ENCODE measurements at places on chromosomes 7 and 10.

DNA sequence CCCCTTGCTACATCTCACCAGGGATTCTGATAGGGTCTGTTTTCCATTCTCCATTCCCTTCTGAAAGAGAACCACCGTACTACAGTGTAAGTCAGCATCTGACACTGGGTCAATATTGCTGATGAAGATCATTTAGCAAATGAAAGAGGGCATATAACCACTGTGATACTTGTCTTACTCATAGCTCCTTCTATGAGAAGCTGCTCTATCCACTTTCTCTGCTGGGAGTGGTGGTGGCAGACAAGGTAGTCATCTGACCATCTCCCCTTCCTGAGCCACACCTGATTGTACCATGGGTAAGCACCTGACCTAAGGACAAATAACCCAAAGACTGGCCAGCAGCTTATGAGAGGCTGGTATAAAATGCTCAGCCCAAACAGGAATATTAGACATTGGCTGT, 220.4 kb downstream of the DOCK4 start:
- no peak for DNase-seq

DNA sequence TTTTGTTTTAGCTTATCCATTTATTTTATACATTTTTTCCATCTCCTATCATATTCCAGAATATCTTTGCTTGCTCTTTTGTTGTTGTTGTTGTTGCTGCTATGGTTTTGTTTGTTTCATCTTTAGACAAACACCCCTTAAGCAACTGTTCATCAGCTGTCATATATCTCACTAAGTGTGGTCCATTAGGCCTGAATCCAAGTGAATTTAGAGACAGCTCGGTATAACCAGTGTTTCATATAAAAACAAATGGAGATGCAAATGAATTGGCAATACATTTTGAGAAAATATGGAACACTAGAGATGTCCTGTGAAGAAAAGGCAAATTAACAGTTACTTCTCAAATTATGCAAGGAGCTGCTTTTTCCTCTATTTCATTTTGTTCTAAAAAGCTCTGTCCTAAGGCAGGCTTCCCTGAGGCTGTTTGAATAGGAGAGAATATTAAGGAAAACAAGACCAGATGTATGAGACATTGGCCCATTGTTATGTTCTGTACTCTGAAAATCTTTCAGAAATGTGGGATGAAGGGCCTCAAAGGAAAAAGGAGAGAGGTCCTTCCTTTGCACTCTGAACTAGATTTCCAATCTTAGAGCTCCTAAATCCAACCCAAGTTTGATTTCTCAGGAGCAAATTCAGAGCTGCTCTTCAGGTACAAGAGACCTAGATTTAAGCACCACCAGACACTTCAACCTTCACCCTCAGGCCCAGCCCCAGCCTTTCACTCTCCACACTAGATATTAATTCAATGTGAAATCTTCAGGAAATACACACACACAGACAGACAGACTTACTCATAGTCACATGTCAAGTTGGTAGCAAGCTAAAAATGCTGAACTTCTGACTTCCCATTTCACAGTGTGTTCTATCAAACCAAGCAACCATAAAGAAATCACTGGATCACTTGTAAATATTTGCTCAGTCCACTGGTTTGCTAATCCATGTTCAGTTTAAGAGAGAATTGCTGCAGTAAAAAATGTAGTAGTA, 5.4 kb downstream of the TFEC start:
- no peak for DNase-seq

DNA sequence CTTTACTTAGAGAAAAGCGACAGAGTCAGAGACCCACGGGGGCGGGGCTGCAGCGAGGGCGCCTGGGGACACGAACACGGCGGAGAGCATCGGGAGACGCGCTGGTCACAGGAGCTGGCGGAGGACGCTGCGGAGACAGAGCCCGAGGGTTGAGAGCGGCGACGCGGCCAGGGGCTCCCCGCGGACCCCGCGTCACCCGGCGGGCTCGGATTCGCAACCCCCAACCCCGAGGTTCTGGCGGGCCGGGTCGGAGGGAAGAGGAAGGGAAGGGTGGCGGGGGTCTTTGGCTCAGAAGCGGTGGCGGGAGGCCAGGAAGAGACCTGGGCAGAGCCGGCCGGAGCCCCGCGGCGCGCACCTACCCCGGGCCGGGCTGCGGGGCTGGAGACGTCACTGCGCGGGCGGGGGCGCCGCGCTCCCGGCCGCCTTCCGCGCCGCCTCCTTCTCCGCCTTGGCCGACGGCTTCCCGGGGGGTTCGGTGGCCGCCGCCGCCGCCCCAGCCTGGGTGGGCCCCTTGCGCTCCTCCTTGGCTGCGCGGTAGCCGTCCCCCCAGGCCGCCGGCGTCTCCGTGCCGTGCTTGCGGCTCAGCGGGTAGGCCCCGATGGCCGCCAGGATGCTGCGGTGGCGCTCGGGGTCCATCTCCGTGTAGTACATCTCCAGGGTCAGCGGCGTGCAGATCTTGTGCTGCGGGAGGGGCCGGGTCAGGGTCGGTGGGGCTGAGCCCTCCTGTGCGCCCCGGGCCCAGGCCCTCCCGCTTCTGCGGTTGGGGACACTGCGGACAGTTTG, 11.1 kb downstream of the CALY start:
- DNase-seq, result no peak

DNA sequence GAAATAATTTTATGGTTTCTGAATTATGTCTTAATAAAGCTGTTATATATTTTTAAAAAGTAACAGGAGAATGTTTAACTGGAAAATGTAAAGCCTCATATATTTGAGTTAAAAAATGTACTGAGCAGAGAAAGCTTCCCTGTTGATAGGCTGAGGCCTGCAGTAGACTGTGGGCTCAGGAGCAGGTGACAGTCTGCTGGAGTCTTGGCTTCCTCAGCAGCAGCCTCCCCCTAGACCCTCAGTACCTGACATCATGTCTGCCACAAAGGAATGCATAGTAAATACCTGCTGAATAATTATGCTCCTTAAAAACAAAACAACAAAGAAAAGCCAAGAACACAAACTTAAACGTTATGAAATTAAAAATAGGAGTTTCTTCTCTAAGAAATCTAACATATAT, 73.9 kb upstream of the NOBOX start:
- no peak for DNase-seq

DNA sequence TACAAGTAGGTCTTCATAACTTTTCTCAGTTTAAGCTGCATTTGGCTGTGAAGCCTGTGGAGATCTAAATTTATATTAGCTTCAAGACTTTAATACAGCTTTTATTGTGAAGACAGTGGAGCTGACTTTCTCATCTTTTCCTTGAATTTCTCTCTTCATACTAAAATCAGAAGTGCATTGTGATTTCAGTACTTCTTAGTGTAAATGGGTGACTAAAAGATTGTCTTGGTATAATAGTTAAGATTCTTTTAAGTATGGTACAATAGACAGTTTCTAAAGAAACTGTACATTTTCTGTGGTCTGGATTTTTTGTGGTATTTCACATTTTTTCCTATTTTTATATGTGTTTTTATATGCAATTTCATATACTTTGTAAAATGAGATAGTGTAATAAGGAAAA, 21.0 kb upstream of the DDX21 start:
- no peak for DNase-seq

DNA sequence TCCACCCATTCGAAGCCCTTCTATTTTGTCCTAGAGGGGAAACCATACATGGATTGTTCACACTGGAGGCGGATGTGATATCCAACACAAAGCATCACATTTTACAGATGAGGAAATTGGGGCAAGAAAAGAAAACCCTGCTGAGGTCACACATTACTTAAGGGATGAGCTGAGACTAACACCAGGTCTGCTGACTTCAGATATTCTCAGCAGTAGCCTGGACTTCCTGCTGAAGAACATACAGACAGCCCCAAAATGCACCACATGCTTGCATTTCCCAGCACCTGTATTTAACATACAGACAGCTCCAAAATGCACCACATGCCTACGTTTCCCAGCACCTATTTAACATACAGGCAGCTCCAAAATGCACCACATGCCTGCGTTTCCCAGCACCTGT, 11.2 kb downstream of the GIMAP5 start:
- no peak for DNase-seq

DNA sequence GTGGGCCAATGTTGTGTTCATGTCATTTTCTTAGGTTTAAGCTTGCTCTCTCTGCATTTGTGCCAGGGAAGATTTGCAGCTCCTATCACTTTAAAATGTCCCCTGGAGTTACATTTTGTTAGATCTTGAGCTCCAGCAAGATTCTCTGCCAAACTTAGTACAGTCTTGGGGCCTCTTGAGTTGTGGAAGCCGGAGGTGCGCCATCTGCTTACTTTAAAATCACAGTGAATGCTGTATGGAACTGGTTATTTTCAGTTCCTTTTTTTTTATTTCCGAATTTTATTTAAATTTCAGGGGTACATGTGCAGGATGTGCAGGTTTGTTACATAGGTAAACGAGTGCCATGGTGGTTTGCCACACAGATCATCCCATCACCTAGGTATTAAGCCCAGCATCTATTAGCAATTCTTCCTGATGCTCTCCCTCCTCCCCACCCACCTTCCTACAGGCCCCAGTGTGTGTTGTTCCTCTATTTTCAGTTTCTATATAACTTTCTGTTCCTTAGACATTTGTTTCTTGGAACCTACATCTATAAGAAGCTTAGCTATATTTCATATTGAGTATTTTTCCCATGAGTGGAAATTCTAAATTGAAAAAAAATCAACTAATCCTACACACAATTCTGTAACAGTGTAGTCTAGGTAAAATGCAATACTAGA, 114.4 kb upstream of the CREB5 start:
- DNase-seq, result no peak

GRCh38 chr7:103123529-103123928, 25.4 kb downstream of the NAPEPLD start:
- no peak for DNase-seq

GRCh38 chr7:24949884-24950283, 30.1 kb downstream of the OSBPL3 start:
- DNase-seq, result no peak

GRCh38 chr7:36468370-36469101, 78.9 kb downstream of the ANLN start:
- no peak for DNase-seq

GRCh38 chr10:103445767-103446567, 6.2 kb downstream of the CALHM2 start:
- no peak for DNase-seq

DNA sequence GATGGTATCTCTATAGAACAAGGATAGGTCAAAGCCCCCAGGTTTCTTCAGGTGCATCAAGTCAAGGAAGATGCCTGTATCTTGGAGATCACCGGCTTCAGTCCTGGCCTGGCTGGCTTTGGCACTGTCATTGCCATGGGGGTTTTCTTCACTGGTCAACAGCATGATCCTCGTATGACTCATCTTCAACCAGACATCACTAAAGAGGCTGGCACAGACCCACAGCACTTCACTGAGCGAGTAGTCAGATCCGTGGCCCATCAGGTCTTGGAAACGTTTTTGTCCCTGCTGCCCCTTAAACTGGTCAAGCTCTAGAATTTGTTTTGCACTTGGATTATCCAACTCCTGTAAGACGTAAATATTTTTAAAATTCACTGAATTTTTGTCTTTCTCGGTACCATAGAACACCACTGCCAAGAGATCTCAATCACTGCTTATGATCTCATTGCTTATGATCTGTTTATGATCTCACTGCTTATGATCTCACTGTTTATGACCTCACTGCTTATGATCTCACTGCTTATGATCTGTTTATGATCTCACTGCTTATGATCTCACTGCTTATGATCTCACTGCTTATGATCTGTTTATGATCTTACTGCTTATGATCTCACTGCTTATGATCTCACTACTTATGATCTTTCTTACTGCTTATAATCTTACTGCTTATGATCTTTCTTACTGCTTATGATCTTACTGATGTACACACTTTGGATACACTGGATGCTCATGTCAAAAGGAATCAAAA, 135.2 kb downstream of the CYP26A1 start:
- DNase-seq, result no peak

- no peak for DNase-seq
Observed at GRCh38 chr7:75809396-75809795, 4.2 kb downstream of the CCL24 start.

- no peak for DNase-seq
Observed at GRCh38 chr10:8044908-8045725, 9.4 kb upstream of the GATA3 start.
